ENCODE measurements at places on chromosomes 11 and 22.

- DNase-seq: no peak
Measured at GRCh38 chr11:61022311-61023085, 51.0 kb downstream of the CD6 start.

GRCh38 chr11:35359321-35360054 lies 59.9 kb downstream of the SLC1A2 start:
- no peak for DNase-seq

GRCh38 chr22:24270556-24271385 lies at the start of gene SPECC1L:
Gene SPECC1L, plus strand, starts transcription at chr22:24270831. Its CDS starts 31,401 bp downstream, at chr22:24302232.
- DNase-seq: peak; percentile 78

DNA sequence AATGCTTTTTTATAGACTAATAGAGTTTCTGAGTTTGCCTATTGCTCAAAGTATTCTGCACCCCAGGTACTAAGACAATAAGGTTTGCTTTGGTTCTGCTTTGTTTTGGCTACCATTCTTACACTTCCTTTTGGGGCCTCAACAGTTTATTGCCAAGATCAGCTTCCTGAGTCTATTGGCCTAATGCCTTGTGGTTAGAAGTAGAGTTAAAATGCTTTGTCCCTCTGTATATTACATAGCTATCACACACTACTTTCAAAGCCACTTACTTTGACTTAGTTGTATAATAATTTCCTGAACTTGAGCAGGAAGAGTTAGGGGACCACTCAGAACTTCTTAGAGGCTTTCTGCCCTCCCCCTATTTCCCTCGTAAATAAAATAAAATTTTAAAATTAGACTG lies 96.5 kb downstream of the DLG2 start:
- DNase-seq: no peak

DNA sequence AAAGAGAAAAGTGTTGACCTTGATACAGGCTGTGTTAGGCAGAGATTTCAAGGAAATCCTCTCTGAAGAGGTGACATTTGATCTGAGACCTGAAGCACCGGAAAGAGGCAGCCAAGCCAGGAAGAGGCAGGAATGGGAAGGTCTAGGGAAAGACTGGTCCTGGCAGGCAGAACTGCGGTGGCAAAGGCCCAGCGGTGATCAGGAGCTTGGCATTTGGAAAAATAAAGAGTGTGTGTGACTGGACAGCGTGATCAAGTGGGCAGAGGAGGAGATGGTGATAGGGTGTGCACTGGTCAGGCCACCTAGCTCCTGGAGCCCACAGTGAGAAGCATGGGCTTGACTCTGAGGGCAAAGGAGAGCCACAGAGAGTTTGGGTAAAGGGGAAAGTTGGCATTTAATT lies 27.2 kb upstream of the GAB4 start:
- DNase-seq: no peak

GRCh38 chr22:23122992-23123803 lies 18.6 kb downstream of the RSPH14 start:
- DNase-seq: no peak

DNA sequence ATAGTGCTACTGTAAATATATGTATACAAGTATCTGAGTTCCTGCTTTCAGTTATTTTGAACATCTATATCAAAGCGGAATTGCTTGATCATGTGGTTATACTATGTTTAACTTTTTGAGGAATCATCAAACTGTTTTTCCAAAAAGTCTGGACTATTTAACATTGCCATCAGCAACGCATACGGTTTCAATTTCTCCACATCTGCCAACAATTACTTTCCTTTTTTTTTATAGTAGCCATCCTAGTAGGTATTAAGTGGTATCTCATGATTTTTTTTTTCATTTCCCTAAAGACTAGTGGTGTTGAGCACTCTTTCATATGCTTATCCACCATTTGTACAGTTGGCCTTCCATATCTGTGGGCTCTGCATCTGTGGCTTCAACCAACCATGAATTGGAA lies 1.3 kb upstream of the UBE4A start:
- DNase-seq: no peak

- no peak for DNase-seq
Measured at GRCh38 chr11:35118906-35119305, 20.1 kb upstream of the CD44 start.

GRCh38 chr11:129732941-129733340 lies 82.7 kb upstream of the TMEM45B start:
- DNase-seq: no peak

DNA sequence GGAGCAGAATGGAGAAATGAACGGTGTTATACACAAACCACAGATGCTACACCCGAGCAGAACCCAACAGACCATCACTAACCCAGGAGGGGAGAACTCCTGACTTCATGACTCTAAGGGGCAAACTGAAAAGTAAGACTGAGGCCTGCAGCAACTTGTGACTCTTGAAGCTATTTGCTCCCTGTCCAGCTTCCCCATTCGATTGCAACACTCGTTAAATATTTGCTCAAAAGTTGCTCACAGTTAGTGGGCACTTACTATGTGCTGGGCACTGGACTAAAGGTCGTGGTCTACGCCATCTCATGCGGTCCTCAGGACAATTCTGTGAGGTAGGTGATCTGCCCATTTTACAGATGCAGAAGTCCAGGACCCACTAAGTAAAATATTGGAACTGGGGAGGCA lies 9.5 kb upstream of the ADA2 start:
- DNase-seq: no peak

- no peak for DNase-seq
Measured at GRCh38 chr22:29212743-29213142, 7.0 kb downstream of the EMID1 start.

- DNase-seq: peak; percentile 63
Measured at GRCh38 chr11:117670924-117671323, 126.1 kb downstream of the DSCAML1 start.

GRCh38 chr22:46833228-46833627 lies 70.8 kb downstream of the TBC1D22A start:
- peak; percentile 25 for DNase-seq

GRCh38 chr22:50481045-50481439 lies 301 bp upstream of the ADM2 start:
- DNase-seq: no peak

All from NT2/D1 (cell line).